ENCODE measurements at places on chromosomes 4 and X.

DNA sequence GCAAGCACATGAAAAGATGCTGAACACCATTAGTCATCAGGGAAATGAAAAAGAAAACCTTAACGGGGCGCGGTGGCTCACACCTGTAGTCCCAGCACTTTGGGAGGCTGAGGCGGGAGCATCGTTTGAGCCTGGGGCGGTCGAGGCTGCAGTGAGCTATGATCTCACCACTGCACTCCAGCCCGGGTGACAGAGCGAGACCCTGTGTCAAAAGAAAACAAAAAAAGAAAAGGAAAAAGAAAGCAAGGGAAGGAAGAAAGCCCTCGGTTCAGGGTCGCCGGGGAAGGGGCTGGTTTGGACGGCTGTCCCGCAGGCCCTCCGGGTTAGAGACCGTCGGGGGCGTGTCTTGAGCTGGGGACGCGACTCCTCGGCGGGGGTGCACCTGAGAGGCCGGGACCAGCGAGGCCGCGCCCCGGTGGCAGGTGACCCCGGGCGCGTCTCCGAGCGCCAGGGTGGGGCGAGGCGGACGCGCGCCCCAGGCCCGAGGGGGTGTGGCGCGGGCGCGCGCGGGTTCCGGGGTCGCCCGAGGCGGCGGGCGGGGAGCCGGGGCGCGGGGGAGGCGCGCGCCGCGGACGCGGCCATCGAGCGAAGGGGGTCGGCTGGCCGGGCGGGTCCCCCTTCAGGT is 478 bp upstream of the PLXNA3 start:
- DNase-seq, result no peak

DNA sequence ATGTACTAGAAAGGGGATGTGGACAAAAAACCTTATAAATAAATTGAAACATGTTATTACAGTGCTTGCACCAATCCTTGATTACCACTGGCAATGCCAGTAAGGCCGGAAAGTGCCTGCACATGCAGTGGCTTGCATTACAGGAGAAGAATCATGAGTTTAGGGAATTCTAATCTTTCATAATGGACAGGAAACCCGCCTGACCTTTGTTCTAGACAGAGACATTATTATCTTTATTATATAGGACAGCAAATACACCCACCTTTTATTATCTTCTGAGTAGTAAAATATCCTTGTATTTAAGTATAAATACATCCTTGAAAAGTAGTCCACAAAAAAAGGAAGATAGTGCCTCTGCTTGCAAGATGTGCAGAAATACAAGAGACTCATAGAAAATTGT is 379.9 kb upstream of the LCORL start:
- no peak for DNase-seq

DNA sequence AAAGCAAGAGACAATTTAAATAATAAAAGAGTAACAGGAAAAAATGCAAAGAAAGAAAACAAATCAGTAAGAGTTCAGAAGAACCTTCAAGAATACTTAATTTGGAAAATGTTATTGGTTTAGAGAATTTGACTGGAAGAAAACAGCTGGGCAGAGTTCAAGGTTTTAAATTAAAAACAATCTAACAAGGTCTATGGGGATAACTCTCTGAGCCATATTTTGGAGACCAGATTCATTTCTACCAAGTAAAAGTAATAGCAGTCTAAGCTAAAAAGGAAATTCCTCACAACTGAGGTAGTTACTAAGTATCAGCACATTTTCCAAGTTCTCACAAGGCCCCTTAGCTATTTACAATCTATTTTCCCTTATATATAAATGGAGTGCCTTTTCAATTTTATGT is 82.4 kb upstream of the TFDP3 start:
- no peak for DNase-seq

- DNase-seq, result no peak
Measured at GRCh38 chrX:129694805-129695204, 40.0 kb upstream of the APLN start.

DNA sequence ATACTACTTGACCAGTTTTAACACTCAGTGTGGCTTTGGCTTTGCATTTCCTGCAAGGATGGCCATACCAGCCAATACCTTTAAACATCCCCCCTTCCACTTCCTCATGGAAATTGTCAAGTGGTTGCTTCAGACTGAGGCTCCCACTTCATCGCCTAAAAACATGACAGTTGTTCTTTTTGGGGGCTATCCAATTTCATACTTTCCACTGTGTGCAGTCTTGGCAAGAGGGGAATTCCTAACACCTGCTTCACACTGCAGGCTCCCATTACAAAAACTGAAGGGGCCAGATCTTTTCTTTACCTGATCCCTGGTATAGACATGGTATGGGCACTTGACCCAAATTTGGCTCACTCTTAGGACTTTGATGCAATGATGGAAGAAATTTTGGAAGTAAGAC is 28.5 kb upstream of the TSR2 start:
- no peak for DNase-seq

DNA sequence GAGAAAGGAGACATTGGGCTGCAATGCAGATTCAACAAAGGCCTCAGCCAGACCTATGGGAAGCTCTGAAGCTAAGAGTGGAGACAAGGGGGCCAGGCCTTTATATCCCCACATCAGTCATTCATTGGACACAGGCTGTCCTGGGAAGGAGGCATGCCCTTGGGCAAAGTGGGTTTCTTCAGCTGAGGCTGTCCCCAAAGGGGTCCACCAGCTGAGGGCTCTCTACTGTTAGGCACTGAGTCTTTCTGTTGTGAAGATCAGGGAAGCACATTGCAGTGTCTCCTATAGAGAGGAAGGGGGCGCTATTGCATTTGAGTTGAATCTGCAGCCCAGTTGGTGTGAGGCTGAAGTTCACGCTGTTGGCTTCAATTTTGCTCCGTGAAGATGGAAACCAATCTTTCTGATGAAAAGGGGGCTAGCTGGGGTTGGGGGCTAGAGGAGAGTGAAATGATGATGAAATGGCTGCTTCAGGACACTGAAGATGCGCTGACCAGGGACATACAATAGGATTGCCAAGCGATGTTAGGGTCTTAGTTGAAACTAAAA is 48.0 kb downstream of the SLC25A5 start:
- DNase-seq, result peak; percentile 58

GRCh38 chr4:89871211-89871610 is 23.4 kb upstream of the MMRN1 start:
- no peak for DNase-seq

GRCh38 chr4:159178151-159178546 is 75.3 kb downstream of the RAPGEF2 start:
- DNase-seq, result peak; percentile 60

- no peak for DNase-seq
Measured at GRCh38 chr4:155974476-155974749, 20.7 kb upstream of the CTSO start.

GRCh38 chr4:14267373-14268060 is 640.0 kb upstream of the BOD1L1 start:
- no peak for DNase-seq

GRCh38 chr4:66572949-66573348 is 902.7 kb upstream of the EPHA5 start:
- DNase-seq, result peak; percentile 70

- peak; percentile 98 for DNase-seq
Measured at GRCh38 chr4:78293821-78294301, 236.7 kb downstream of the FRAS1 start.

Measured in fibroblast of upper back skin (primary cell).